ENCODE measurements at places on chromosomes 3 and 15.

- peak; percentile 48 for DNase-seq
Observed at GRCh38 chr15:32651229-32651837, 9.8 kb downstream of the SCG5 start.

GRCh38 chr3:153652076-153652475, 469.1 kb upstream of the ARHGEF26 start:
- no peak for DNase-seq

GRCh38 chr15:75731248-75732151, 18.9 kb upstream of the CSPG4 start:
- DNase-seq: no peak

DNA sequence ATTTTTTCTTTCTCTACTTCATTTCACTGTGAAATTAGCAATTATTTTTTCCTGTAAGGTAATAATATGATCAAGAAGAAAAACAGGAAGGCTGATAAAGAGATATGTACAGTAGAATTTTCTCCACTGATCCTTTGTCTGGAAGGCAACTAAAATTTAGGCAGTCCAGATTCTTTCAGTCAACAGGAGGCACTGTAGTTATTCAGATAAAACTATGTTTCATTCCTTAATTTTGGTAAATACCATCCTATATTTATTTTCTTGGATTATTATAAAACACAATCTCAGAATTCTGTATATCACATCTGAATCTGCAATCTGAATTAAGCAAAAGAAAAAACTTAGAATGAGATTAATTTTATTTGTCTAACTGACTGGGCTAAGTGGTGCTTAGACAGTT, 343.2 kb downstream of the LSAMP start:
- DNase-seq: no peak

GRCh38 chr15:100592898-100593297, 9.1 kb downstream of the LINS1 start:
- DNase-seq: no peak

DNA sequence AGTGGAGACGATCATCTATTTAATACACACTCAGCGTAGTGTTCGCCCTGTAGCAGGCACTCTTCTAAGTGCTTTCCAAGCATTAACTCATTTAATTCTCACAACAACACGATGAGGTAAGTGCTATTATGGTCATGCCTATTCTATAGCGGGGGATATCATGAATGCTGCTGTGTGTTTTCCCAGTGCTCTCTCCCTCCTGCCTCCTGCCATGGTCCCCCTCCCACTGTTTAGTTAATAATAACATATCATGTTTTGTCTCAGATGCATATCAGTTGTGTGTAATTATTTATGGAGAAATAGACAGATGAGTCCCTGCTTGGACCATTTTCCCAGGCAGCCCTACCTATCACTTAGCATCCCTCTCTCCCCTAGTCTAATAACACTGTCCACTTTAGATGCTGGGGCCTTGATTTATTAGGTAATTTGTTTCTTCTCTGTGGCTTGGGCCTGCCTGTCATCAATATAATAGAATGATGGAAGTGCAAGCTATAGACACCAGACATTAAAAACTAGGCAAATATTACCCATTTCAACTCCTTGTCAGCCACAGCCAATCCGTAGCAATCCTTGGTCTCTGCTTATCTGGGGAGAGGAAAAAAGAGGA, 122.9 kb upstream of the TLE3 start:
- DNase-seq: no peak

Data from Panc1 (cell line).